ENCODE measurements at places on chromosomes 2 and 18. TPM values are rescaled to one million over a fixed set of nuclear protein-coding genes. Genes with fewer than 3 reads are reported as not detected.

GRCh38 chr2:216242365-216242764 is 129.9 kb downstream of the MARCHF4 start:
- no peak for DNase-seq

DNA sequence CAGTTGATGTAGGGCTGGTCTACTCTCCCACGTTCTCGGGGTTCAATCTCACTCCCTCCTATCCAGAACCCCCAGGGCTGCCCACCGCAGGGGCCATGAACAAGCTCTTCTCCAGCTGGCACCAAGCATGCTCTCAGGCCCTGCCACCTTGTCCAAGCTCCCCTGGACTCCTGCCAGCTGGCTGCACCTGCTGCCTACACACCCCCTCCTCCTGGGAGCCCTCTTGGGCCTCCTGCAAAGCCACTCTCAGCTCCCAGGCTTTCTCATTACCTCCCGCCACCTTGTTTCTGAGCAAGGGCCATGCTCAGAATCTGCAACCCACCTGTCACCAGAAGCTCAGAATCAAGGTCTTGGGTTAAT is 56.0 kb downstream of the HDAC4 start:
- DNase-seq = no peak

GRCh38 chr18:54608028-54608642 is 17.1 kb downstream of the DYNAP start:
- no peak for DNase-seq

ACVR1C gene
- total RNA-seq = 3.5 TPM

Data from activated naive CD4-positive, alpha-beta T cell treated with anti-CD3 and anti-CD28 coated beads for 36 hours (primary cell).